ENCODE measurements at places on chromosomes 13 and 19. TPM values are rescaled to one million over a fixed set of nuclear protein-coding genes. Genes with fewer than 3 reads are reported as not detected.

Gene IGFL1
- not detected for total RNA-seq

Gene CTXN1
- 58.0 TPM for total RNA-seq

Gene TFPT
- total RNA-seq: 17.7 TPM

Gene ZNF418
- 18.8 TPM for total RNA-seq

Gene ZNF177
- 7.7 TPM for total RNA-seq

Gene STX10
- total RNA-seq: 50.8 TPM

Gene KRTDAP
- total RNA-seq: 1.0 TPM

Gene IGFL3
- not detected for total RNA-seq

Gene PSG6
- total RNA-seq: not detected

Gene FLT3
- total RNA-seq: 0.71 TPM

Gene RASGRP4
- total RNA-seq: 2.0 TPM

Gene TPRX2
- total RNA-seq: not detected

Gene ENOX1
- total RNA-seq: 0.61 TPM

Gene ZNF880
- 11.4 TPM for total RNA-seq
